NK-92 treated with Interleukin-12 subunit alpha and Interleukin-12 subunit beta, amount 100 ng/mL, for 24 hours (cell line): ENCODE measurements at places on chromosomes 7 and 10.

GRCh38 chr7:91165846-91166230 lies 98.4 kb upstream of the FZD1 start:
- DNase-seq = no peak

- no peak for DNase-seq
Measured at GRCh38 chr10:76122056-76122455, 690.6 kb downstream of the LRMDA start.

GRCh38 chr10:61125560-61126170 lies 181.7 kb upstream of the RHOBTB1 start:
- DNase-seq = no peak

DNA sequence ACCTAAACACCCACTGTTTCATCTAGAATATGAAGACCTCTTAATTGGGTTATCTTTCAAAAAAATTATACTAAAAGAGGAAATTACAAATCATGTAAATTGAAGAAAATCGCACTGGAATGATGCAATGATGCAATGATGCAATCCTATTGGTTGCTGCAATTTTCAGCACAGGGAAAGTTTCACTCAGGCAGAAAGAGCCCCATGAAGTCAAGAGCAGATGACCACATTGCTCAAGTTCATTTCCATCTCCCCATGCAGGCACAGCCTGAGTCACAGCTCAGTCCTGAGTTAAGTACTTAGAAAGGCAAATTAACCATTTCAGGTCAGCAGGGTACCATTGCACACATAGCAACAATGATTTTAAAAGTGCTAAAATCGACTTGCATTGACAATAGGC lies 180.3 kb upstream of the MYO3A start:
- DNase-seq = no peak

DNA sequence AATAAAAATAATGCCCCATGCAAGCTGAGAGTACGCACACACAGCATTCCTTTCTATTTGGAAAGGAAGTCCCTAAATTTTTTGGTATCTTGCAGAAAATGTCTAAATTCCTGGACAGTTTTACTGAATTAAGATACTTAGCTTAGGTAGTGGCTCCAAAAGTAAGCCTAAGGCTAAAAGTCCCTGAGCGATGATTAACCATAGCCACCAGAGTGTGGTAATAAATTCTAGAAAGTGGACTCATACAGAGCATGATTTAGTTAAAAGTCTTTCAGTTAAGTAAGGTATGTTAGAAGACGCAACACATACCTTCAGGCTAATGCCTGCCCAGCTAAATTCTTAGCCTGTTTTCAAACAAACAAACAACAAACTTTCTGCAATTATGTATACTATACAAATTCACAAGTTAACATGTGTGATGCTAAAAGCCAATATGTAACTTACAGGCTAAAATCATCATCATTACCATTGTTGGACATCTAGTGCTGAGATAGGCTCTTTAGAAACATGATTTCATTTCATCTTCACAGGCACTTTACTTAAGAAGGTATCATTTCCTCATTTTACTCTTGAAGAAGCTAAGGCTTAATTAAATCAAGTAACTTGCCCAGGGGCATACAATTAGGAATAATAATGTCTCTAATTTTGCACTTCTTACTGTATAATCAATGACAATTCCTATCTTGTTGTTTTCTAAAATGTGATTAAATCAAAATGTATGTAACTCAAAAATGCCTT lies 261.4 kb upstream of the YAE1 start:
- no peak for DNase-seq
